H4 (cell line): ENCODE measurements at places on chromosomes 12 and 14. TPM values are rescaled to one million over a fixed set of nuclear protein-coding genes. Genes with fewer than 3 reads are reported as not detected.

AMN gene
- not detected in 2 replicates for total RNA-seq

LBHD2 gene
- total RNA-seq: not detected in 2 replicates

CCT2 gene
- 440 and 479 TPM in 2 replicates for total RNA-seq

KCNK13 gene
- 0.04 TPM in 1 of 2 replicates, not detected in the other for total RNA-seq

SIX4 gene
- 8.3 and 12.6 TPM in 2 replicates for total RNA-seq

MSI1 gene
- total RNA-seq: 0.35 and 0.72 TPM in 2 replicates

GPR84 gene
- total RNA-seq: not detected in 2 replicates

PRPH gene
- 0.10 TPM in 1 of 2 replicates, not detected in the other for total RNA-seq

DNA sequence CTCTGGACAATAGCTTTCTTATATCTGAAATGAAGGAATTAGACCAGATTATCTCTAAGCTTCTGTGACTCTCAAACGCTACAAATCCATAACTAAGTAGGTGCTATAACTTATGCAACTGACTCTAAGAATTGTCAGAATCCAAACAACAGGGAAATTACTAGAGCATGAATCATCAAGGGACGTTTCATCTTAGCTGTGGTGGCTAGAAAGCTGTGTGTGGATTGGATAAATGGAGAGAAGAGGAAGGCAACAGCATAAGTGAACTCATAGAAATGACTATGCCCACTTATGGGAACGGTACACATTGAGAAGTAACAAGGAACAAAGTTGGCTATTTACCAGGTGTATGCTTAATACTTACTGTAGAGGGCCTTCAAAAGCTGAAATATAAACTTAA is 96.0 kb upstream of the NEDD1 start:
- DNase-seq: peak; percentile 80

- no peak for DNase-seq
Observed at GRCh38 chr14:54094765-54095164, 138.1 kb upstream of the BMP4 start.

GRCh38 chr12:49667325-49668090 is 39.7 kb downstream of the FMNL3 start:
- DNase-seq: no peak

DNA sequence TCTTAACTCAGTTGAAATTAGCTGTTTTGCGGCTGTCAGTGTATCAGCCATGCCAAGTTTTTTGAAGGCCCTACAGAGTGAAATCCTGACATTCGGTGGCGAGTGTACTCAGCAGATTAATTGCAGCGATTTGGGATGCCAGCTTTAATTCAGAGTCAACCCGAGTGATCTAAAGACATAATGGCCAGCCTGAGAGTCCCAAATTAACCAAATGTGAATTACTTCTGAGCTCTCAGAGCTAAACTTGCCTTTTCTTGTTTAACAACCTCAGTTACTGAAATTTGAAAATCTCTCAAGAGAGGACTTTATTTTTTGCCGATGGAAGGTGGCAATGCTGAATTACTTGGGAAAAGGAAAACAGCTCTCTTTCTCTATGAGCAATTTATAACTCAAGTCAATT is 148.5 kb downstream of the GLT1D1 start:
- DNase-seq: no peak

DNA sequence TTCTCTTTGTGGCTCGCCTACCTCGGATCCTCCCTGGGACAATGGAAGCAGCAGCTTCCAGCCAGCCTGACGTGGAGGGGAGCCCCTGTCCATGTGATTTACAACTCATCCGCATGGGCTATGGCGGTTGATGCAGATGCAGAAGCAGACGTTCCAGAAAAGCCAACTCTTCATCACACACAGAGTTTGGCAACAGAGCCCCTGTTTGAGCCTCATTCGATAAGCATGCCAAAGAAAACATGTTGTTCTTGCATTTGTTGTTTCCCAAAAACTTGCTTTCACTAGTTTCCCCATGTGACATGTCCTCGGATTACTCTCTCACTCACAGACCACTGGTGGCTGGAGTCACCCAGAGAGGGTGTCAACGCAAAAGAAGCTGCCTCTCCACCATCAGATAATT is 16.4 kb upstream of the TC2N start:
- DNase-seq: no peak

DNA sequence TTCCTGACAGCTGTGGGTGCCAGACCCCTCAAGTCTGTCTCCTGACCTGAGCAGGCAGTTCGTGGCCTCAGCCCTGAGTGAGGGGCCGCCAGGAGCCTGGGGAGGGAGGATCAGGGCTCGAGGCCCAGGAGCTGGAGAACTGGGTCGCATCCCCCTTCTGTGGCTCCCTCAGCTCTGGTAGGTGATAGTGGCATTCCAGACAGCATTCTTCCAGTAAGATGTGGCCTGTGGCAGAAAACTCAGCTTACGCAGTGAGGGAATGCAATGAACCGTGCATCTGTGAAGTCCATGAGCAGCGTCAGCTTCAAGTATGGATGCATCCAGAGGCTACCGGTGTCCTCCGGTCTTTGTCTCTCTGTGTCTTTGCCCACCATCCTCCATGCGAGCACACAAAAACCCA is 28.4 kb upstream of the FBRSL1 start:
- no peak for DNase-seq

GRCh38 chr14:90281261-90281660 is 24.9 kb downstream of the PSMC1 start:
- DNase-seq: peak; percentile 67

DNA sequence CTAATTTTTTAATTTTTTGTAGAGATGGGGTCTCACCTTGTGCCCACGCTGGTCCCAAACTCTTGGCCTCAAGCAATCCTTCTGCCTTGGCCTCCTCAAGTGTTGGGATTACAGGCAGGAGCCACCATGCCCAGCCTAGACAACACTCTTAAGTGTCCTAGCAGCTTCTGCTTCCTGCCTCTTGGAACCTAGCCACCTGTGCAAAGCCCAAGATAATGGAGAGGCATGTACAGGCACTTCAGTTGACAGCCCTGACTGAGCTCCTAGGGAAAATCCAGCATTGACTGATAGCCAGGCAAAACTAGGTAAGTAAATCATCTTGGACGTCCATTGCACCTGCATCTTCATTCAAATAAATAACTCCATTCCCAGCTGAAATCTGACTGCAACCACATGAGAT is 15.5 kb downstream of the COX14 start:
- no peak for DNase-seq

GRCh38 chr12:100574187-100575074 is 947 bp downstream of the GAS2L3 start:
- DNase-seq: peak; percentile 11

- DNase-seq: no peak
Observed at GRCh38 chr14:49574038-49574437, 12.1 kb downstream of the RPS29 start.

DNA sequence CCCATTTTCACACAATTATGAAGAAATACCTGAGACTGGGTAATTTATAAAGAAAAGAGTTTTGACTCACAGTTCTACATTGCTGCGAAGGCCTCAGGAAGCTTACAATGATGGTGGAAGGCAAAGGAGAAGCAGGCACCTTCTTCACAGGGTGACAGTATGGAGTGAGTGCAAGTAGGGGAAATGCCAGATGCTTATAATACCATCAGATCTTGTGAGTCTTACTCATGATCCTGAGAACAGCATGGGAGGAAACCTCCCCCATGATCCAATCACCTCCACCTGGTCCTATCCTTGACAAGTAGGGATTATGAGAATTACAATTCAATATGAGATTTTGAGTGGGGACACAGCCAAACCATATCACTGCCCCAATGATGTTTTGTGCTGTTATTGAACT is 189.3 kb upstream of the CRY1 start:
- no peak for DNase-seq

GRCh38 chr14:35855876-35856481 is 29.8 kb downstream of the BRMS1L start:
- no peak for DNase-seq

DNA sequence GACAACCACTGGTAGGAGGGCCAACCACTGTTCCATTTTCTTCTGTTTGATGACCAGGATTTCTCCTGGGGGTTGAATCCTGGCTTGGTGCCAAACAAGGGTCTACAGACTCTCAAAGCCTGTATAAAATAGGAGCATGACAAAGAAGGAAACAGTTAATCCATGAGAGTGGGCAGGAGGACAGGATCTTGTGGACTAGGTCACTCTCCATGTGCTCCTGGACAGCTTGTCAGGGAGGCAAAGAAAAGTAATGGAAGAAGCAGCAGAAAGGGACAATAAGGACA is 243.7 kb downstream of the AKAP6 start:
- DNase-seq: no peak

- DNase-seq: no peak
Observed at GRCh38 chr14:71529848-71530247, 402.4 kb upstream of the RGS6 start.
